NCI-H187 (cell line): ENCODE measurements at places on chromosomes 6 and 20.

GRCh38 chr6:139748353-139749146 lies 374.1 kb upstream of the CITED2 start:
- no peak for DNase-seq

DNA sequence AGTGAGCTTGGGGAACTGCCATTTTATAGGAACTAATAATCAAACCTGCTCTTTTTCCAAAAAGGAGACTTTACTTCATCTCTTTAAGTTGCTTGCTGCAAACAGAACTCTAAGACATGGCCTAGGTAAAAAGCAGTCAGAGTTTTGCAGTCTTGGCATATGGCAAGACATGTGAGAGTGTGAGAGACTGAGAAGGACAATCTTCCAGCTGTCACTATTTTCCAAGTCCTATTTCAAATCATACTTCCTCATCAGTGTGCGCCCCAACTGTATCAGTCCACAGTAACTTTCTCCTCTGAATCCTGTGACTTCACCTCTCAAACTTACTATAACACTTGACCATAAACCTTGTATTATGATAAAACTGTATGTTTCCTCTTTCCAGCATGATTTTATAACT lies 10.4 kb downstream of the CALHM6 start:
- no peak for DNase-seq

DNA sequence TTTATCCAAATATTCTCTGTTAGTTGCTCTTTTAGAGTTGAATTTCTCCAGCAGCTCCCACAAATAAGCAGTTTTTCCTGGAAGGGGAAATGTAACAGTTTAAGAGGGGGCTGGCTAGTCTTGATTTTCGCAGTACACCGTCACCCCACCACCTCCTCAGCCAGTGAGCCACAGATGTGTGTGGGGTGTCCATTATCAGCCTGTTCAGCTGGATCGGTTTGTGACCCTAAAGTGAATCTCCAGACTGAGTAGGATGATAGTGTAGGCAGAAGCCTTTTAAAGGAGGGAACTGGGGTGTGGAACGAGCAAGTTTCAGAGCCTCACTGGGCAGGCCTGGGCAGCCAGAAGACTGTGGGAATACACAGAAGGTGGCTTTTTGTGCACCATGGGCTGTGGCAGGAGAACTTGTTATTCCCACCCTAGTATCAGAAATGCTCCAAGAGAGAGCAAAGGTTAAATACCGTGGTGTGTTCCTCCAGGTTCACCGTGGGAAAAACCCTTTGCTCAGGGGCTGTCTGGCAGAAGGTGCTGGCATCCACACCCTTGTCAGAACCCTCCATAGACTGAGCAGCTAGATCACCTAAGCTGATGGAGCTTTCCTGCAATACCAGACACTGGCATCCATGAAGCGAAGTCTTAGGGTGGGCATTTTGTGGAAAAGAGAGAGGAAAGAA lies 230.9 kb upstream of the MOCS1 start:
- no peak for DNase-seq

- DNase-seq, result no peak
These were observed 97.5 kb downstream of the PRKN start for GRCh38 chr6:162630069-162630468.
